Calu3 (cell line): ENCODE measurements at places on chromosomes 5 and 9. TPM values are rescaled to one million over a fixed set of nuclear protein-coding genes. Genes with fewer than 3 reads are reported as not detected.

Gene IFNA8
- not detected in 2 replicates for total RNA-seq

Gene CYLC2
- not detected in 2 replicates for total RNA-seq

Gene FOXD4L4
- total RNA-seq = 1.5 and 1.8 TPM in 2 replicates

Gene BRD3OS
- 10.5 and 10.7 TPM in 2 replicates for total RNA-seq

Gene ACTBL2
- 0.42 and 0.45 TPM in 2 replicates for total RNA-seq

GRCh38 chr9:34898846-34899245 is 59.2 kb upstream of the PHF24 start:
- H3K36me3 ChIP-seq = no peaks in the 10 kb centered on the region
- no peak overlapping the region for H3K4me3 ChIP-seq
- no peaks in the 10 kb centered on the region for H3K4me1 ChIP-seq
- H3K27me3 ChIP-seq = peaks cover 55% of the 10 kb centered on the region
- H3K27ac ChIP-seq = no peak overlapping the region

GRCh38 chr5:33258553-33258952 is 182.2 kb upstream of the TARS1 start:
- no peak overlapping the region for H3K27ac ChIP-seq
- no peaks in the 10 kb centered on the region for H3K4me1 ChIP-seq
- DNase-seq = no peak

GRCh38 chr5:1787472-1788047 is 12.1 kb downstream of the MRPL36 start:
- H3K4me1 ChIP-seq = peaks cover 29% of the 10 kb centered on the region
- peaks cover 5% of the 10 kb centered on the region for H3K36me3 ChIP-seq
- no peaks in the 10 kb centered on the region for H3K27me3 ChIP-seq
- no peak overlapping the region for H3K4me3 ChIP-seq
- DNase-seq = no peak
- H3K27ac ChIP-seq = no peak overlapping the region

DNA sequence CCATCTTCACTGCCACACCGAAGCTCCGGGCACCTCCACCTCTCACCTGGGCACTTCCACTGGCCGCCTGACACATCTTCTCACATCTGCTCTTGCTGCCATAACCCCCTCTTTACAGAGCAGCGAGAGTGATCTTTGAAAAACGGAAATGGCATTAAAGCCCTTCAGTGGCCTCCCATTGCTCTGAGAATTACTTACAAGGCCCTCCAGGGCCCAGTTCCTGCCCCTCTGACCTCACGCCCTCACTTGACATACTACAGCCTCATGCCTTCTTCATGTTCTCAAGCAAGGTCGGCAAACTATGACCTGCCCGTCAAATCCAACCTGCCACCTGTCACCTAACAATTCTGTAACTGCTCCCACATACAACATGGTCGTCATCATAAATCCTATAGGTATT is 187.3 kb downstream of the NR3C1 start:
- H3K27me3 ChIP-seq = no peaks in the 10 kb centered on the region
- no peak for DNase-seq
- H3K4me1 ChIP-seq = peaks cover 36% of the 10 kb centered on the region
- H3K27ac ChIP-seq = no peak overlapping the region

DNA sequence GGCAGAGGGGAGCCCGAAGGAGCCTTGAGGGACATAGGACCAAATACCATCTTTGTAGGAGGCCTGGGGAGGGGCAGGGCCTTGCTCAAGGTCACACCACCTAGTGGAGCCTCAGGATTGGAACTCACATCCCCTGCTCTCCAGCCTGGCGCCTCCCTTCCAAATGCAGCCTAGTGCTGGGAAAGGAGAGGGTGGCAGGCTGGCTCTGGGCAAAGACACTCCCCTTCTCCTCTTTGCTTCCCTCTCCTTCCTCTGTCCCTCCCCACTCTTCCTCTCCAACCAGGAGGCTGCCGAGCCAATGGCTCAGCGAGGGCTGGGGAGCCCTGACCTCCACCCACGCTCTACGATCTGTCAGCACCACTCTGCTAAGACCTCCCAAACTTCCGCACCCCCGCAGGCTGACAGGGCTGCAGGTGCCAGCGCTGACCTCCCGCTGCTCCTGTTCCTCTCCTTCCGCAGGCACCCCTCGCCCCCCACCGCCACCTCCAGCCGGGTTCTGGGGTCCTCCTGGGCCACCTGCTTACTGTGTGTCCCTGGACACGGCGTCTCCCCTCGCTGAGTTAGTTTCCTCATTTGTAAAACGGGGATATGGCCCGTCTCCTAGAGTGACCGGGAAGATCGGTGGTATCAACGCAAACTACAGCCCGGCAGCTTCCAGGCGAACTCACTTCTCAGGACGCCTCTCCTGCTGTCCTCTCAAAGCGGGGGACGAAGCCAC is 52.9 kb downstream of the C9orf50 start:
- peak overlapping the region; percentile 79 for H3K4me3 ChIP-seq
- H3K36me3 ChIP-seq = peaks cover 26% of the 10 kb centered on the region
- DNase-seq = peak; percentile 65
- peaks cover 27% of the 10 kb centered on the region for H3K4me1 ChIP-seq
- no peaks in the 10 kb centered on the region for H3K27me3 ChIP-seq
- H3K27ac ChIP-seq = peak overlapping the region; percentile 28

- no peak for DNase-seq
- H3K4me1 ChIP-seq = no peaks in the 10 kb centered on the region
- H3K36me3 ChIP-seq = no peaks in the 10 kb centered on the region
- peaks cover 34% of the 10 kb centered on the region for H3K27me3 ChIP-seq
Measured at GRCh38 chr5:135264451-135265440, 134.3 kb downstream of the MACROH2A1 start.

GRCh38 chr5:53482717-53483638 is 2.5 kb downstream of the FST start:
- peaks cover 62% of the 10 kb centered on the region for H3K36me3 ChIP-seq
- peak overlapping the region; percentile 78 for H3K4me3 ChIP-seq
- H3K27me3 ChIP-seq = no peaks in the 10 kb centered on the region
- DNase-seq = peak; percentile 45

DNA sequence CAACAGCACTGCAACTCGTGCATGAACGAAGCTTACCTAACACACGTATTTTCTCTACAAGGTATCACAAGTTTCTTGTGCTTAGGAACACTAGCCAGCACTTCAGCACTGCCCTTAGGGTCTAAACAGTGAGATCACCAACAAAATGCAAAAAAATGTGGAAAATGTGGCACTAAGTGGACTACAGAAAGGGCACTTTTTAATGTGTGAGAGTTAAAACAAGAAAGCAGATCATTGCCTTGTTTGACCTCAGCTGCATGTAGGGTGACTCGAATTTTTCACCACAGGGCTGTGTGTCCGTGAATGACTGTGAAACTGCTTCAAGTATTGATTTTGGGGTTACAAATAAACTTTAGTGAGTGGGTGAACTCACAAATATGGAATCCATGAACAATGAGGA is 90.5 kb downstream of the MARCHF3 start:
- no peak for DNase-seq
- H3K4me1 ChIP-seq = peaks cover 7% of the 10 kb centered on the region
- H3K36me3 ChIP-seq = no peaks in the 10 kb centered on the region
- no peak overlapping the region for H3K4me3 ChIP-seq

- H3K27ac ChIP-seq = no peak overlapping the region
- no peaks in the 10 kb centered on the region for H3K4me1 ChIP-seq
- no peaks in the 10 kb centered on the region for H3K36me3 ChIP-seq
- no peak for DNase-seq
Measured at GRCh38 chr9:107620801-107621200, 131.2 kb upstream of the KLF4 start.

DNA sequence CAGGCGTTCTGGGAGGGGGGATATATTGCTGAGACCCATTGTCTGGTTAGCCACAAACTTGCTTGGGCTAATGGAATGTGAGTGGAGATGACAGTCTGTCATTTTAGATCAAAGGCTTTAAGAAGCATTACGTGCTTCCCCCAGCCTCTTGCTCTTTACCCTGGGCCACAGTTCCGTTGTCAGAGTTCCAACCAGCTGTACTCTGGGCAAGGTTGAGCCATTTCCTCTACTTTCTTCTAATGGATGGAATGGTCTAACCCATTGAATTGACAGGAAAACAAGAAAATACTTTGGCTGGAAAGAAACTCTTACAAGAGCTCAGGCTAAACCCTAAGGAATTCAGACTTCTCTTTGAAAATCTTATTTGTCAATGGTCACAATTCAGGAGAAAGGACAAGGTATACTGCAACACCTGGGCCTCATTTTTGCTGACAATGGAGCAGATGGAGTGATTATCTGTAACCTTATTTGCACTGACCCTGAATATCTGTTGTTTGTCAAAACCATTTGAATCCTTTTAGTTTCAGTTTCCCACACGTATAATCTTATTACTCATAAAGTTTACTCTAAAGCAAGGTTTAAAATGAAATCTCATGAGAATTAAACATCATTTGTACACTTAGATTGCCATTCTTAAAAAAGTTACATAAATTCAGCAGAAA is 231.4 kb downstream of the PDE4D start:
- peak overlapping the region; percentile 91 for H3K27ac ChIP-seq
- peaks cover 22% of the 10 kb centered on the region for H3K4me1 ChIP-seq
- no peaks in the 10 kb centered on the region for H3K36me3 ChIP-seq
- no peak overlapping the region for H3K4me3 ChIP-seq

DNA sequence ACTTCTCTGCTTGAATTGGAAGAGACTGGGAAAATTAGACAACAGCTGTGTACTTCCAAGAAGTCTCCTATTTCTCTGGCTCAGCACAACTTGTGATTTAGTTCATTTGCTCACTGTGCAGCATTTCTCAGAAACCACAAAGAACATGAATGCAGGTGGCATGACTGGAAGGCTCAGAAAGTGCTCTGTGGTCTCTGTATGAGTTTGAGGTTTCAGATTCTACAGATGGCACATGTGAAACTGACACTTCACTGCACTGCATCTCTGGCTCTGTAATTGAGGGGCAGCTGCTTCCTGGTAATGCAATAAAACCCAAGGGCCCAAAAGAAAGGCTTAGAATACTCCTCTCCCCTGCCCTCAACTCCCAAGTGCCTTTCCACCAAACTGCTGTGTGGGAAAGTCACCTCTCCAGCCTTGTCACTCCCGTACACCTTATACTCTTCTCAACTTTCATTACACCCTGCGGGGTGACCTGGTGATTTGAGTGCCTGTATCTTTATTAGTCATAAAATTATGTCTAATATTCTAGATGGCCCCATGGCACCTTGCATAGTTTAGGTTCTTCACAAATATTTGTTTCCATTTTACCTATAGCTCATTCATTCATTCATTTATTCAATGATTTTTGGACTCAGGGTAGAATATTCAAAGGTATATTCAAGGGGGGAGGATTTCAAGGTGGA is 82.5 kb downstream of the ESM1 start:
- peaks cover 94% of the 10 kb centered on the region for H3K27me3 ChIP-seq
- no peaks in the 10 kb centered on the region for H3K4me1 ChIP-seq
- H3K36me3 ChIP-seq = no peaks in the 10 kb centered on the region
- DNase-seq = no peak

DNA sequence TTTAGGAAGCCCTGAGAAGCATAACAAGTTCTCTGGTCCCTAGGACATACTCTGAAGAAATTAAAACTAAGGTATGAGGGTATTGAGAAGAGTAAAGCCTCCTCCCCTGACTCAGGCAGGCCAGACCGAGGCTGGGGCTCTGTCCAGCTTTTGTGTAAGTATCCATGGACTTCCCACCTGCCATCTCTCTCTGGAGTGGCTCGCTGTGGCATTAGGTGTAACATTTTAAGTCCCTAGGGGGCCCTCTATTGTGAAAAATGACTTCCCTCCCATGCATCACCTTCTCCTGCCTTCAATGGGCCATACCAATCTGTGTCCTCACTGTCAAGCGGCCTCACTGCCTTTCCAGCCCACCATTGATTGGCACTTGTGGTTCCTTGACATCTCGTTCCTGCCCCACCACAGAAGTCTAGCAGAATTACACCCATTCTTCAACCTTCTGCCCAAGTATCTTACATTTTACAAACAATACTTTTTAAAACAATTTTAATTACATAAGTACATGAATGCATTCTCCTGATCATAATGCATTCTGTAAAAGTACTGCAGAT is 205.5 kb downstream of the SLIT3 start:
- H3K27ac ChIP-seq = no peak overlapping the region
- H3K4me1 ChIP-seq = no peaks in the 10 kb centered on the region
- no peaks in the 10 kb centered on the region for H3K36me3 ChIP-seq
- peaks cover 34% of the 10 kb centered on the region for H3K27me3 ChIP-seq
- H3K4me3 ChIP-seq = no peak overlapping the region

DNA sequence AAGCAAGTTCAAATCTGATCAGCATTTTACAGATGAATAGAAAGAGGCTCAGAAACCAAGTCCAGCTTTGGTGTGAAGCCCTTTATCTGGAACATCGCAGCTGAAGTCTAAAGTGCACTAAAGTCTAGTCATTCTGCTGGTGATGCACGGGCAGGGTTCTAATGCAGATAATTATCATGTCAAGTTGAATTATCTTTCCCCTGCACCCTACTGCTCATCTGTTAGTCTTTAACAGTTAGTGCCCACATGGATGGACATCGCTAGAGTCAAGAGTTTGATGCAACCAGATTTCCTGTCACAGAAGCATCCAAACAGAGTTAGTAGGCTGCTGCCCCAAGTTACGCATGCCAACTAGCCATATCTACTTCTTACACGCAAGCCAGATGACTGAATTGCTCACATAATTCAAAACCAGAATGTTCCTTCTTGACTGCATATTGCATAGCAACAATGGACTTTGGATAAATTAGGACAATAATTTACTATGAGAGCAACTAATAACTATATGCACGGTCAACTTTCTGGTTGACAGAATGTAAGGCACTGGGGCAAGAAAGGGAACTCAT is 1.6 kb upstream of the TOMM5 start:
- H3K4me1 ChIP-seq = no peaks in the 10 kb centered on the region
- DNase-seq = no peak
- H3K27me3 ChIP-seq = no peaks in the 10 kb centered on the region
- H3K27ac ChIP-seq = no peak overlapping the region
- H3K36me3 ChIP-seq = peaks cover 21% of the 10 kb centered on the region
- no peak overlapping the region for H3K4me3 ChIP-seq

- no peak overlapping the region for H3K4me3 ChIP-seq
- no peak overlapping the region for H3K27ac ChIP-seq
- no peak for DNase-seq
- H3K4me1 ChIP-seq = no peaks in the 10 kb centered on the region
- no peaks in the 10 kb centered on the region for H3K27me3 ChIP-seq
Measured at GRCh38 chr9:79020276-79020675, 551.5 kb upstream of the TLE4 start.
